Astrocyte of the hippocampus (primary cell): ENCODE measurements at places on chromosomes 13 and 19.

DNA sequence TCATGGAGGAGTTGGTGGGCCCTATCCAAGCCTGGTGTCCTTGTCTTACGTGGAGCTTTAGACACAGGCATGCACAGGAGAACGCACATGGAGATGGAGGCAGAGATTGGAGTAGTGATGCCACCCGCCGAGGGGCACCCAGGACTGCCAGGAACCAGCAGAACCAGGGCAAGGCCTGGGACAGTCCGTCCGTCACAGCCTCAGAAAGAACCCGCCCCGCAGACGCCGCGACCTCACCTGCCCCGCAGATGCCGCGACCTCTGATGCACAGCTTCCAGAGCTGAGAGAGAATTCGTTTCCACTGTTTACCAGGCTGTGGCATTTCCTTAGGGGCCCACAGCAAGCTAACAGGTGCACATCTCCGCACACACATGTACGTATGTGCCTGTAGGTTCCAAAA lies 15.3 kb downstream of the GRTP1 start:
- DNase-seq: no peak

DNA sequence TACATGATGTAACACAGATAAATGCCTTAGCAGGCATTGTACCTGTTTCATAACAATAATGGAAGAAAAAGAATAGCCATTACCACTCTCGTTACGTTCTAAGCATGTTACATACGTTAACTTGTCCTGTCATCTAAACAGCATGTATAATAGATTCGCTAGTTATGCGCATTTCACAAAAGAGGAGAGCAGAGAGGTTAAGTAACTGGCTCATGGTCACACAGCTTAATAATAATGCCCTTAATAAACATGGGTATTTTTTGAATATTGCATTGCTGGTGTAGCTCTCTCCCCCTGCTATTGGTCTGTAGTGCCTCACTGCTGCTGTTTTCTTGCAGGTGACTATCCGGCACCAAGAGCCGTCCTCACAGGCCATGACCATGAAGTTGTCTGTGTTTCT lies 188.3 kb upstream of the MAB21L1 start:
- DNase-seq: no peak

DNA sequence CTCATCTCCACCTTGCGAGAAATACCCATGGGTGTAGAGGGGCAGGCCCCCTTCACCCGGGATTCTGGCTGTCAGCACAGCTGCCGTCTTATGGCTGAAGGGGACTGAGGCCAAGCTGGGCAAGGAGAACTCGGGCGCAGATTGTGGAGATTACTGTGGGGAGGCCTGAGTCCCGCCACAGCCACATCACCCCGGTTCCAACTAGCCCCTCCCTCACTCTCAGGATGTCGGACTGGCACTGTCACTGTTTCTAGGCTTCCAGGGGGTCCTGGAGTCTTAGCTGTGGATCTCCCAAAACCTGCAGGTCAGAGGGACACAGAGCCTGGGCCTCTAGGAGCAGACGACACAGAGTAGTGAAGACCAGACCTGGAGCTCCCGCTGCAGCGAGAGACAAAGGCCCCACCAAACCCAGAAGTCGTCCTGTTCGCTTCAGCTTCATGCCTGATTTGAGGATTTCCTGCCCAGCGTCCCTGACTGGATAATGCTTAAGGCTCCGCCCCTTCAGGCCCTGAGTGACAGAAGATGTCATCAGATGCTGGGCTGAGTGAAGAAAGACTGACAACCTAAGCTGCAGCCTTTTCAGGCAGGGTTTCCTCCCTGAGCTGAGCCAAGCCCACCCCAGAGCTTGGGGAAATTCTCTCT lies 55.8 kb downstream of the ZNF93 start:
- DNase-seq: no peak

GRCh38 chr19:7947939-7948338 lies 4.5 kb upstream of the TIMM44 start:
- peak; percentile 22 for DNase-seq

GRCh38 chr13:64538711-64539110 lies 2691.4 kb downstream of the PCDH9 start:
- DNase-seq: no peak

GRCh38 chr13:20174656-20175405 lies 14.0 kb upstream of the GJA3 start:
- DNase-seq: peak; percentile 93

- DNase-seq: no peak
Observed at GRCh38 chr19:33784432-33784831, 12.2 kb upstream of the KCTD15 start.

DNA sequence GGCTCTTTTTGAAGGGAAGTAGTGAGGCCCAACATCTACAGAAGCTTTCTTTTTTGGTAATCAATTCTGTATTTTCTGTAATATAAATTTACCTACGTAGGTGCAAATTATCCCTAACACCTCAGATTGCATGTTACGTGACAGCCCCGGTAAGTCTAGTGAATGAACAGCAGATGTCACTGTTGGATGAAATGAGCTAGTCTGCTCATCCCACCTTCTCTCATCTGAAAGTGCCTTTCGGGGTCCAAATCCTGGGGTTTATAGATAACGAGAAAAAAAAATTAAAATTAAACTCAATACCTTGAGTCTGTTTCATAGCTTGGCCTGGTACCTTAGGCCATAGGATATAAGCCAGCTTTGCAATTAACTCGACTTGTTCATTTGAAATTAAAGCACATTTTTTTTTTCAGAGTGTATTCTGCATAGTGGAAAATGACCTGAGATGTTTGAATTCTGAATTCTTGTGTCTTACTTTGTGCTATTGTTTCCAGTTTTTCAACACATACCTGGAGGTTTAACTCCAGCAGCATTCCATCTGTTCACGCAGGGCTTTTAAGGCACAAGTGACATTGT lies 548.2 kb downstream of the GPC5 start:
- DNase-seq: peak; percentile 46

- no peak for DNase-seq
Observed at GRCh38 chr13:75788481-75788981, 152.4 kb downstream of the LMO7 start.

DNA sequence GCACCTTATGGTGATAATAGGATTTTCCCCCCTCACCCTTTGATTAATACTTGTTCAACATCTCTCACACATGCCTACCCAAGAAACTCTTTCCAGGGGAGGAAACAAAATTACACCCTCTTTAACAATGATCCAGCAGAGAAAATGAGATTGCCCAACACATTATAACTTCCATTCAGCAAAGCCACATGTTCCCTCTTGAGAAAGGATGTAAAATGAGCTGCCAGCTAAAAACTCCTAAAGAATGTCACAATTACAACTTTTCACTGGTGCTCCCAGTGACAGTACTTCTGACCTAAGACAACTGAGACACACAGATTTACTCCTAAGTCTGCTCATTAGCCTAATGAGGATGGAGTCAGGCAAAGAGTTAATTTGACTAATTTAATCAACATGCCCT lies 621.4 kb downstream of the DIAPH3 start:
- no peak for DNase-seq
